Endodermal cell (in vitro differentiated cells): ENCODE measurements at places on chromosomes 5 and 9.
A peak's percentile ranks its signal among the peaks of the same experiment; 100 is the strongest.

GRCh38 chr9:5592231-5592630, 36.7 kb upstream of the RIC1 start:
- no peak for DNase-seq

DNA sequence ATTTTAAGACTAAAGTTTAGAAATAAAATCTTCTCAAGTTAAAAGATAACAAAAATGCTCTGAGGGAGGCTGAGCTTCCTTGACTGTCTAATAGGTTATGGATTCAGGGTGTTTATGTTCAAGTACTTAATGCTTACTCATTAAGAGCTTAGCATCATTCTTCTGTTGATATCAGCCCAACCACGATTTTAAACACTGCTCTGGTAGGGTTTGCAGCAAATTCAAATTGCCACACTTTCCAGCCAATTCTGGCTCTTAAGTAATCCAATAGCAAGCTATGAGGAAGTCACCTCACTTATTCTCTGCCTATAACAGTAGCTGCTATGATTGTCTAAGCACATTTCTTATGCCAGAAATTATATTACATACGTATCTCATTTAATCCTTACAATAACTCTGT, 191.0 kb upstream of the KIF2A start:
- no peak for DNase-seq

DNA sequence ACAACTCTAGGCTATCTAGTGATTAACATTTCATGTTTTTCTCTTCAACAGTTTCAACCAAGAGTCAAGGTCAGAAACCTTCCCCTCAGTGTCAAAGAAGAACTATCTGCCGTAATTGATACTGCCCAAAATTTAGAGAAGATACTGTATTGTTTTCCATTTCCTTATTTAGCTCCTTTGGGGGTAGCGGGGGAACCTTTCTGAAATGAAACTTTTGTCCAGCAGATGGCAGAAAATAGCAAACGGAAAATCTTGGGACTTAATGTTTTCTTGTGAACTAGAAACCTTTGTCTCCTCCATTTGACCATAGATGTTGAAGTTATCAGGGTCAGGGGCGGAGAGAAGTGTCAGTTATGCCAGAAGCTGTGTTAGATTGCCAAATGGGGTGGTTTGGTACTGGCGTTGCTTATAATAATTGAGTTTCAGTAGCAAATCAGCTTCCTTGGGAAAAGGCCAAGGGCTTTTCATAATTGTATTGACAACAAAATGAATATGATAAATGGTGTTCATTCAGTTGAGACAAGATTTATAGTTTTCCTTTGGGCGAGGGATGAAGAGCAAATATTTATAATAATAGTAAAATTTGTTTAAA, 101.7 kb upstream of the TLX3 start:
- peak; percentile 70 for DNase-seq

- DNase-seq: peak; percentile 54
Measured at GRCh38 chr5:139458580-139459407, 3.7 kb downstream of the ECSCR start.

GRCh38 chr5:62305358-62305714, 670 bp upstream of the KIF2A start:
- DNase-seq: no peak

- DNase-seq: peak; percentile 68
Measured at GRCh38 chr5:80097451-80097850, 62.3 kb downstream of the THBS4 start.

GRCh38 chr5:14039063-14039462, 94.6 kb upstream of the DNAH5 start:
- no peak for DNase-seq

- DNase-seq: no peak
Measured at GRCh38 chr9:91515074-91515687, 91.5 kb upstream of the NFIL3 start.

DNA sequence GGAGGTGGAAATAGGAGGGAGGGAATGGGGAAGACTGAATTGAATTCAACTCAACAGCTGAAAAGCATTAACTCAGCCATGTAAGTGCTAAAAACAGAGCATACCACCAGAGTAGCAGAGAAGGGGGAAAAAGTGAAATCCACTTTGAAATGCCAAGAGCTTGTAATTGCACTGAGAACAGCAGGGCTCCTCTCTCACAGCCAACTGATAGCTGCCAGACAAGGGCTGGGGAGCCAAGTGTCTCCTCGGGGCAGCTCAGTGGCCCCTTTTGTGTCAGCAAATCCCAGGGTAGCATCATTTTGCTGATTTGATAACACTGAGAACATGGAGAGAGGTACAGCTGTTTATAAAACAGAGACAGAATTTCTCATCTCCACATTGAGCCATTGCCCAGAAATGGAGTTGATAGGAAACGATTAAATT, 182.5 kb downstream of the FRMD3 start:
- DNase-seq: no peak

GRCh38 chr5:169027501-169028061, 273.4 kb downstream of the SLIT3 start:
- no peak for DNase-seq

- no peak for DNase-seq
Measured at GRCh38 chr9:19876569-19877316, 87.9 kb upstream of the SLC24A2 start.

GRCh38 chr9:134885679-134886412, 5.2 kb downstream of the FCN2 start:
- DNase-seq: no peak

- DNase-seq: peak; percentile 75
Measured at GRCh38 chr5:82031220-82032119, 59.6 kb downstream of the ATG10 start.

- no peak for DNase-seq
Measured at GRCh38 chr5:62561896-62562295, 16.7 kb upstream of the LRRC70 start.

DNA sequence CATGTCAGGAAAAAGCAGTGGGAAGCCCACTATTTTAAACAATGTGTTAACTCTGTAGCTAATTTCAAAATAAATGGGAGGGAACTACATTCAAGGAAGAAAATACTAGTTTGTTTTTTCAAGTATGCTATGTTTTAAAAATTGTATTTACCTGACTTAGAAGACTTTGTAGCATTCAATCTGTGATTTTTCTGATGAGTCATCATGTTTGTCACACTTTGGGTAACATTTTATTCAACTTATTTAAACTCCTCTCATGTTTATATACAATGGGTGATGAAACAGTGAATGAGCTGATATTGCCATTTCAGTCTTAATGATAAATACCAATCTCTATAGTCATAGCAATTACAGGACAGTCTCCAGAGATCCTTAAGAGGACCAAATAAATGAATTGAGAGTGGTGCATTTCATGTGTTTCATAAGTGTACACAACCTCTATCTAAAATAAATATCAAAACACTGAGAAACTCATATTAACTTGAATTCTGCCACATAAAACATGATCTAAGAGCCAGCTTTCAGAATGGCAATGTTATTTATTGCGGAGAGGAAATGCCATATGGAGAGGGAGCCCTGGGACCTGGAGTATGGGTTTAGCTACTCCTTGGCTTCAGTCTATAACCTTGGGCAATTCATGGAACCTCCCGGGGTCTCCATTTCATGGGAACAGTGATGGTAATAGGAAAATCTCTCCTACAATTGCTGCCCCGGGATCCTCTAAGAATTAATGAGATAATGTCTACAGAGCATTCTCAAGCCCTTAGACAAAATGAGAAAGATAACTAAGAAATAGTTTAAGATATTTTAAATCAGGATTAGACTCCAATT, 913.9 kb downstream of the TLE4 start:
- DNase-seq: no peak

DNA sequence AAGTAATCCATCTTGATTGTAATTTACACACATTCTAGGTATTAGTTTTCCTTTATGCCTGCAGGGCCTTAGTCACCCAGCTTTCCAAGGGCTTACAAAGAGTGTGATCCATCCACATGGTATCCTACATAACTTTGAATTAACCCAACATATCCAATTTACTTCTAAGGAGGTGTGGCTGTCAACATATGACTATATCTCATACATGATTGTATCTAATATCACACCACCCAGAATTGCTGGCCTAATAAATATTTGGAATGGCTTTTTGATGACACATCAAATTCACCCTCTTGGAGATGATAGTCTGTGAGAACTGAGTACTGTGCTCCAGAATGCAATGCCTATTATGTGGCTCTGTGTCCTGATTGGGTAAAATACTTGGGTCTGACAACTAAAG, 363.3 kb upstream of the GRIN3A start:
- DNase-seq: no peak

DNA sequence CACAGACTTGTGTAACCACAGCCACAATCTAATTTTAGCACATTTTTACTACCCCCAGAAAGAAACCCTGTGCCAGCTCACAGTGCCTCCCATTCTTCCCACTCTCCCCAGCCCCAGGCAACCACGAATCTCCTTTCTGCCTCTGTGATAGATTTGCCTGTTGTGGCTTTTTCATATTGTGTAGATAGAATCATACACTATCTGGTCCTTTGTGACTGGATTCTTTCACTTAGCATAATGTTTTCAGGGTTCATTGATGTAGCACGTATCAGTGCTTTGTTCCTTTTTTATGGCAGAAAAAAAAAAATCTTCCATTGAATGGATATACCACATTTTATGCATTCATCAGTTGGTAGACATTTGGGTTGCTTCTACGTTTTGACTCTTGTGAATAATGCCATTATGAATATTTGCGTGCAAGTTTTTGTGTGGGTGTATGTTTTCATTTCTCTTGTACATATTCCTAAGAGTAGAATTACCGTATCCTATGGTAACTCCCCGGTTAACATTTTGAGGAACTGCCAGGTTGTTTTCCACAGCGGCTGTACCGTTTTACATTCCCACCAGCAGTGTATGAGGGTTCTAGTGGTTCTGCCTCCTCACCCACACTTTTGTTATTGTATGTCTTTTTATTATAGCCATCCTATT, 64.5 kb downstream of the RCL1 start:
- DNase-seq: no peak

DNA sequence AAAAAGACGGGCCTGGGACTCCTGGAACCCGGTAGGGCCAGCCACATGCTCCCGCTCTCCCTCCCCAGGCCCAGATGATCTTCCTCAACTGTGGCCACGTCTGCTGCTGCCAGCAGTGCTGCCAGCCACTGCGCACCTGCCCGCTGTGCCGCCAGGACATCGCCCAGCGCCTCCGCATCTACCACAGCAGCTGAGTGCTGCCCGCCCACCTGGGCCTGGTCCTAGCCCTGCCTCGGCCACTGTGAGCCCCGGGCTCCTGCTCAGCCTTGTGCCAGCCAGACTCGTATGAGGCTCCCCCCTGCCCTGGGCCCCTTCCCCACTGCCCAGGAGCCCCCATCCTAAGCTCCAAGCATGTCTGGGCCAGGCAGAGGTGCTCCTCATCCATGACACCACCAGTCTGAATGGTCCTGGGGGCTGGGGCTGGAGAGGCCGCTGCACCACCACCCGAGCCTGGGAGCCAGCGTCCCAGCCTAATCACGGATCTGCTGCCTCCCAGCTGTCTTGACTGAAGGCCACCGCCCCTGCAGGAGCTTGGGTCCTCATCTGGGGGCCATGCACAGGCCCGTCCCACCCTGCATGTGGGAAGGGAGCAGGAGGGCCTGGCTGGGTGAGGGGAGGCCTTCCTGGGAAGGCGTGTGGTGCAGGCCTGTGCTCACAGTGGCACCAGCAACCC, 51.5 kb downstream of the LRSAM1 start:
- no peak for DNase-seq

GRCh38 chr5:131536211-131536826, 98.7 kb downstream of the RAPGEF6 start:
- DNase-seq: no peak

GRCh38 chr5:82745016-82745415, 332.2 kb downstream of the TMEM167A start:
- DNase-seq: no peak

GRCh38 chr9:13956107-13956506, 357.8 kb downstream of the NFIB start:
- DNase-seq: no peak

DNA sequence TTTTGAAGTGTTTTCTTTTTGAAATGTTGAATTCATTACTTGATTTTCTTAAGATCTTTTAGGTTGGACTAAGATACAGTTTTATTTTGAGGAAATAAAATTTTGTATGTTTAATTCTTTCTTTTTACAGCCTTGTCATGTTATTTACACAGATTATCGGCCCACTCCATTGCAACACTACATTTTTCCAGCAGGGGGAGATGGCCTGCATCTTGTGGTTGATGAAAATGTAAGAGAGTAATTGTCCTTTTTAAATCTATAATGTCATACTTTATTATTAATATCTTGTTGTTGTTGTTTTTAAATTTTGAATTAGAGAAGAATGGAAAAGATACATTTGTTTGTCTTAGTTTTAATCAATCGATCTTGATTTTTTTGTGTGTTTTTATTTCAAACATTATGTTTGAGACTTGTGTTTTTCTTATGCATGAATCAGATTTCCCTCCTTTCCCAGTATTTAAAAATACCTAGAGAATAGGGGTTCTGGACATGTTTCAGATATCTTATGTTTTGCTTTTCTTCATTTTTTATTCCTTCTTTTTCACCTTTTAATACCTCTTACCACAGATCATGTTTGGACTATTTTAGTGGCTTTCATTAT, 36.7 kb downstream of the MTREX start:
- DNase-seq: peak; percentile 85

GRCh38 chr5:112203229-112203628, 215.8 kb downstream of the EPB41L4A start:
- DNase-seq: no peak

GRCh38 chr5:98902733-98903132, 26.1 kb downstream of the CHD1 start:
- no peak for DNase-seq

DNA sequence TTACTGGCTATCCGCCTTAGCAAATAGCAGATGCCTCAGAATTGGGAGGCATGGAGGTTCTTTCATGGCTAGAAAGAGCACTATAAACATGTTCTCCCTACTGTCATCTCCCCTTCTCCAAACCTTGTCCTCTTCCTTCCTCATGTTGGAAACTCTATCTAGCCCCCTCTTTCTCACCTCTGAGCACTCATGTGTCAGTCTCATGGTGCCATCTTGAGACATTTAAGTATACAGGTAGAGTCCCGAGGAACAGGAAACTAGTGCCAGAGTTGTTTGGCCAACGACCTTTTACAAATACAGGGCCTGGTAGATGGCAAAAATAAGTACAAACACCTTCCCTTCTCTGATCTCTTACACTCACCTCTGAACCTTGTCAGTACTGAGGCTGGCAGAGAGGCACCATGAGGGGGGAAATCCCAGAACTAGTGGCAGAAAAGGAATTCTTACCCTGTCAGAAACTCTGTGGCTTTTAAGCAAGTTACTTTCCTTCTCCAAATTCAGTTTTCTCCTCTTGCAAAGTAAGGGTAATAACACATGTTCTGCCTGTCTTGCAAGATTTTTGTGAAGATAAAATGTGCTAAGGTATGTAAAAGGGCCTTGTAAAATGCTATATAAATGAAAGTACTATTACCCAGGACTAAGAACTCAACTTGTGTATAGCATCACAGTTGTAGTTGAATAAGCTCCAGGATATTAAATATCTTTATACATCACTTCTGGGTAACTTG, 94.1 kb upstream of the SNX2 start:
- DNase-seq: no peak

GRCh38 chr5:160750938-160751657, 100.9 kb downstream of the ATP10B start:
- DNase-seq: no peak

- no peak for DNase-seq
Measured at GRCh38 chr9:129852579-129852978, 17.3 kb downstream of the USP20 start.
